ENCODE measurements at places on chromosomes 2 and 18.

DNA sequence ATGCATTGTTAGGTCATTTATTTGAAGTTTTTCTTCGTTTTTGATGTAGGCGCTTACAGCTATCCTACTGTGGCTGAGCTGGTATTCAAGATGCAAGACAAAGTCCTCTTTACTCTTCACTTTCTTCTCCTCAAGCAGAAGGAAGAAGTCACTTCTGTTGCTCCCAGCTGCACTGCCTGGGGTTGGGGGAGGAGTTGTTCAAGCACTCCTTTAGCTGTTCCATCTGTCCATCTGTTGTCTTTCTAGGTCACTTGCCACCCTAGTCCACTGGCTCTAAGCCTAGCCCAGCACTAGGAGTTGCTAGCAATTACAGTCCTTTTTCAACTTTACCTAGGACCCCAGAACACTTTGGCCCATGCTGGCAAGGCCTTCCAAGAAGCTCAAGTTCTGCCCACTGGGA lies 200.6 kb upstream of the RBMS1 start:
- no peak for DNase-seq

DNA sequence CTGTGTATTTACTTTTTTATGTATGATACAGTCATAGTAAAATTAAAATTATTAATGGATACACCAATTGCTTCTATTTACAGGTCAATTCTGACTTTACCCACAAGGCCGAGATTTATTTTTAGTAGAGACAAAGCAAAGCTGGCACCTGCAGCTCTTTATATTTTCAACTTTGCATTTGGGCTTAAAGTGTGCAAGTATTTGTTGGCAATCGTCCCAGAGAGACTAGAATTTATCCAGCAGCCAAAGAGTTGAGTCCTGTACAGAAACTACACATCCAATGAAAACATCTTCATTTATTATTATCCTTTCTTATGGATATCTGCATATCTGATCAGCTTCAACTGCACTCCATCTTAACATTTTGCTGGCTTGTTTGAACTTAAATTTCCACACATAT lies 485.6 kb downstream of the SOX11 start:
- DNase-seq: no peak

- DNase-seq: no peak
These were observed 627.5 kb upstream of the SOX11 start for GRCh38 chr2:5064687-5065086.

- DNase-seq: no peak
These were observed 470.9 kb downstream of the MBD2 start for GRCh38 chr18:53753601-53754000.

- DNase-seq: no peak
These were observed 76.9 kb upstream of the UNC80 start for GRCh38 chr2:209694748-209695147.
